ENCODE measurements at places on chromosomes 1 and 21.

- DNase-seq, result peak; percentile 87
- peak overlapping the region; percentile 99 for H3K27ac ChIP-seq
- no peaks in the 10 kb centered on the region for H3K36me3 ChIP-seq
- H3K4me1 ChIP-seq, result peaks cover 57% of the 10 kb centered on the region
- peak overlapping the region; percentile 96 for H3K4me3 ChIP-seq
- no peaks in the 10 kb centered on the region for H3K27me3 ChIP-seq
Measured at GRCh38 chr1:36384542-36385409, 948 bp downstream of the STK40 start.

DNA sequence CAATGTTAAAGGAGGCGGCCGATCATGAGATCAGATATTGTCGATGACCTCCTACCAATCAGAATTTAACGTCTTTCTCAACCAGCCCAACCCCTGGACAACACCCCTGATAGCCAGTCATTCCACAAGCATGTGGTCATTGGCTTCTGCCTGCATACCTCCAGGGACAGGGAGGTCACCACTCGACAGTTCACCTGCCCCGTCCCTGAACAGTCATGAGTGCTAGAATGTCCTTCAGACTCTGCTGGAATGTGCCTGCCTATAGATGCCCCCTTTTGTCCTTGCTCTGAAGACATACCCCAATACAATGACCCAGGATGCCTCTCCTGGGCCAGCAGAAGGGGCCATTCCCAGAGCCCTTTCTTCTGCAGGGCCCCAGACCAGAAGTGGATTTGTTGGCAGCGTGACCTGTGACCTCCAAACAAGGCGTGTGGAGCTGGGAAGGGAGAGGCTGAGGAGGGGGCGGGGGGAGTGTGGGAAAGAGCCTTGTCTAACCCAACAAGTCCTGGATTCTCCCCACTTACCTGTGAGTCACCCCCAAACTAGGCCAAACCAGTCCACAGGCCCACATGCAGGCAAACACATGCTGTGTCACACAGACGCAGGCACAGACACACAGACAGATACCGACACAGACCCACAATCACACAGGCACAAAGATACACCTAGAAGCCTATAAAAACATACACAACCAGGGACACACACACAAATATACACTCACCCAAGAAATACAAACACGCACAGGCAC is 2.2 kb downstream of the CRYBG2 start:
- peak; percentile 65 for DNase-seq
- H3K4me1 ChIP-seq, result no peaks in the 10 kb centered on the region
- H3K4me3 ChIP-seq, result peak overlapping the region; percentile 36

GRCh38 chr1:100028765-100029164 is 59.0 kb downstream of the SLC35A3 start:
- H3K36me3 ChIP-seq, result no peaks in the 10 kb centered on the region
- no peaks in the 10 kb centered on the region for H3K4me1 ChIP-seq
- H3K4me3 ChIP-seq, result no peak overlapping the region

GRCh38 chr1:55716151-55716550 is 501.0 kb upstream of the USP24 start:
- DNase-seq, result no peak
- H3K4me1 ChIP-seq, result no peaks in the 10 kb centered on the region
- no peaks in the 10 kb centered on the region for H3K36me3 ChIP-seq
